HAP-1 (cell line): ENCODE measurements at places on chromosomes 3 and 15.

GRCh38 chr3:185796431-185797107, 28.3 kb downstream of the IGF2BP2 start:
- DNase-seq: no peak

GRCh38 chr3:56406826-56407515, 61.3 kb downstream of the ERC2 start:
- no peak for DNase-seq

GRCh38 chr3:99339222-99339621, 299.2 kb upstream of the COL8A1 start:
- DNase-seq: no peak

DNA sequence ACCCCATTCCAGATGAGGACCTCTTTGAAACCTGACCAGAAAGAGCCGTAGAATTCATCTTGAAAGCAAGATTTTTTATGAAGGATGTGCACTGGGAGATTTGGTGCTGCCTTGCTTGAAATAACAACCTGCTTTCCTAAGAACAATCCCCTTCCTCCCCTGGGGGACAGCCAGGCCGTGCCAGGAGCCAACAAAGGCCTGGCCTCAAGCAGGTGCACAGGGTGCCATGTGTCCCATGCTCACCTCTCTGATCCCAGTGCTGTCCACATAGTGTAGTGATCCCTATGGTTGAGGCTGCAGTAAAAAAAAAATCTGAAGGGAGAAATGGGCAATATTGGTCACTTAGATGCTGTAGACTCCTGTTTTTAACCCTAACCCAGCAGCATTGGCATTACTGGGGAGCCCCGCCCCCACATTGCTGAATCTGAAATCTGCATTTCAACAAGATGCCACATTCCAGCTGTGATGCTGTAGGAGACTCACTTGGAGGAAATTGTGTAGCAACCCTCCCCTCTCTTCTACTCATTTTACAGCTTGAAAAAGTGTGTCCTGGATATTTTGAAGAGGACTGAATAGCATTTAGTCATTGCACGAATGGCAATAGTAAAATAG, 171.2 kb downstream of the APBA2 start:
- no peak for DNase-seq

- no peak for DNase-seq
Observed at GRCh38 chr15:77772641-77773402, 140.1 kb upstream of the LINGO1 start.

- no peak for DNase-seq
Observed at GRCh38 chr3:11558411-11558903, 85.3 kb downstream of the VGLL4 start.

DNA sequence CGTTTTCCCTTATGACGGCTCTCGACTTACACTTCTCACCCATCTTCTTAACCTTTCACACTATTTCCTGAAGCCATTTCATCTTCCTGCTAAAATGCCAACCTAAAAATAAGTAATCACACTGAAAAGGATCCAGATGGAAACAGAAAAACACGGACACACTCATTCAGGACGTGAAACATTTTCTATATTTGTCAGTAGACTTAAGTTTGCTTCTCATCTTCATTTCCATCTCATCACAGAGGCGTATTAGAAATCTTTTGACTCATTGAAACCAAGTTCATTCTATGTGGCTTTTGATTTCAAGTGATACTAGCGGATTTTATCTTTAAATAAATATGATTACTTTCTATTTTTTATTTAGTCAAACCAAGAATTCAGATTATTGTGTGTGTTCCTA, 27.4 kb upstream of the DLG1 start:
- no peak for DNase-seq

DNA sequence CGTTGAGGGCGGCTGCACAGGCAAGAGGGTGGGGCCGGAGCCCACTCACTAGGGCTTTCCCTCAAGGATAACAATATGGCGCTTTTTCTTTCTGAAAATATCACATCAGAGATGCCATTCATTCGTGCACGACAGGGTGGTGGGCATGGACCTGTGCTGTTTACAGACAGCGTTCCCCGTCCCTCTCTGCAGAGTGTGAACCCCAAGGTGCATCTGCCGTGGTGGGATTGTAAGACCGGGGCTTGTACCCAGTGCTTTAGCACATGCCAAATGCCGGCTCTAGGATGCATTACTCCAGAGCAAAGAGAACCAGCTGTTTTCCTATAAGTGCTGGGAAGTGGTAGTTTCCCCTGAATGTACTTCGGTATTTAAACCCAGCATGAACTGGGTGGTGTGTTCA, 37.0 kb downstream of the CHDH start:
- no peak for DNase-seq

- no peak for DNase-seq
Observed at GRCh38 chr3:126512026-126512425, 5.5 kb downstream of the UROC1 start.

GRCh38 chr15:95469496-95470000, 861.0 kb upstream of the NR2F2 start:
- no peak for DNase-seq

DNA sequence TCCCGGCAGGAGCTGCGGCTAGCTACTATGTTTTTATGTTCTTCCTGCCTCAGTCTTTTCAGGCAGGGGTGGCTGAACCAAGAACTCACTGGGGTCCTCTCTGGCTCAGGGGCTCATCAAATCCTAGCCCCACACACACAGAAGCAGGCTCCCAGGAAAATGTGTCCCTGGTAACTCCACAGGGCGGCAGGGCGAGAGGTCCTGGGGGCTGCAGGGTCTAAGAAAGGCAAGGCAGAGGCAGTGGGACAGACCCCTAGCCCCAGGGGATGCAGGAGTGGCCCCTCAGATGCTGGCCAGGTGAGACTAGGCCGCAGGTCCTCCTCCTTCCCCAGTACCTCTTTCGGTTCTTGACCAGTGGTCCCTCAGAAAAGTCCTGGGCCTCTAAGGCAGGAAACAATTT, 48.9 kb downstream of the PTH1R start:
- no peak for DNase-seq

DNA sequence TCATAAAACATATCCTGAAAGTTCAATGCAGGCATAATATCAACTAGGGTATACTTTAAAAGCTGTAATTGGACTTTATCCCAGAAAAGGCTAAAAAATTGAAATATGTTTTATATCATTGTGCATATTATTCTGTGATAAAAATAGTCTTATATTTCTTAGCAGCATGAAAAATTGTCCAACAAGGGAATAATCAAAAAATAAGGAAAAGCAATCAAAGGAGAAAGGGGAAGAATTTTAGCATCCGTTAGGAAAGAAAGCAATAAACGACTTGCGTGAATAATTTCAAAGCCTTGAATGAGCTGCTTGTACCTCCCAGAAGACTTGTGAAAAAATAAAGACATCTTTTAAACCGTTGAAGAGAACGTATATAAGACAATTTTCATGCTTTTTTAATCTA, 1369.8 kb upstream of the GBE1 start:
- no peak for DNase-seq

DNA sequence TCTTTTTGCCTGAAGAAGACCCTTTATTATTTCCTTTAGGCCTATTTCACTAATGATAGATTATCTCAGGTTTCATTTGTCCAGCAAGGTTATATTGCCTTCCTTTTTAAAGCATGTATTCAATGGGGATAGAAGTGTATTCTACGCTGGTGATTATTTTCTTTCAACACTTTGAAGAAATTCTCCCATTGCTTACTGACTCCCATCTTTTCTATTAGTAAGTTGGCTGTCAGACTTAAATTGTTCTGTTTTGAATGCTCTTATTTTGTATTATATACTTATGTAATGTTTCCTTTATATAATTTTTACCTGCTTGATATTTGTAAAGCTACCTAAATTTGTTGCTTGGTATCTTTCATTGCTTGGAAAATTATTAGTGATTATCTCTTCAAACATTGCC, 445.1 kb upstream of the RASGRP1 start:
- no peak for DNase-seq

DNA sequence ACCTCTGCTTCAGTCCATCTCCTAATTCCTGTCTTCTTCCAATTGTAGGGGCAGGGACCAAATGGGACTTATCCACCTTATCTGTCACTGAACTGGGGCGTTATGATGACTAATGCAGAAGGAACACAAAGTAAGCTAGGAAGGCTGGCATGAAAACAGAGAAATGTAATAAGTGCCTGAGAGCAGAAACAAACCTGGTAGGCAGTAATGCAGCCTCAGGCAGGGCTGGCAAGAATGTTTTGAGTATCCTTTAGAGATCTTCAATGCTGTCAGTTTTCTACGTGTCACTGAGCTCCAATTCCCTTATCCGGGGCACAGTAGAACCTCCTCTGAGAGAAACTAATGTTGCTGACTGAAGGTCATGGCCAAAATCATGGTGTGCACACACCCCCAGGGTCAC, 246.2 kb upstream of the TBL1XR1 start:
- DNase-seq: no peak

- no peak for DNase-seq
Observed at GRCh38 chr3:120224237-120224636, 60.8 kb downstream of the GPR156 start.

GRCh38 chr3:44870375-44871061, 3.9 kb upstream of the TGM4 start:
- no peak for DNase-seq

GRCh38 chr3:166837535-166837934, 542.6 kb downstream of the ZBBX start:
- DNase-seq: no peak

DNA sequence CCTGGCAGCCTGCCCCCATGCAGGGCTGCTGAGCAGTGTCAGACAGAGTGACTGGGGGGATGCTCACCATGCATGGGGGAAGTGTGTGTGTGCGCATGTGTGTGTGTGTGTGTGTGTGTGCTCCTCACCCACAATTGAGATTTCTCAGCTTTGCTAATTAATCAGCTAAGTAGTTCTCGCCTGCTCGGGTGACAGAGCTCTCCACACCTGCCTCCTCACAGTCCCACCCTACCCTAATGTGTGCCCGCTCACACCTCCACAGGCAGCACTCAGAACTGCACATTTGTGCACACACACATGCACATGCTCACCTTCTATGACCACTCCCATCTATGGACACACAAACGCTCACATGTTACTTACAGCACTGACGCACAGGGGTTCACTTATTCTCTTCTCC, 37.3 kb downstream of the CACNA2D2 start:
- DNase-seq: no peak

DNA sequence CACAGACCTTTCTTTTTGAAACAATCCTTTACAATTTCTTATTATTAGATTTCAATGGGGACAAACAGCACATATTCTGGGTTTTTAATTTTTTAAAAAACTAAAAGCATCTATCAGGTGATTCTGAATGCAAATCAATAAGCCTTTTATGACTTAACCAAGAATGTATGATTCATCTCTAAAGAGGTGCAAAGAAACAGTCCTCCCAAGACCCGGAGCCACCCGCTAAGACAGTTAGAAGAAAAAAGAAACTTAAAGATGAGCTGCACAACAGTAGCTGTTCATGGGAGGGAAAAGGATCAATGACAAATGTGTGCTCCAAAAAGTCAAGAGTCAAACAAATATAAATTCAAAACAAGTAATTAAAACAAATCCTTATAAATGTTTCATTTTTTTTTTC, 319.5 kb downstream of the THSD4 start:
- DNase-seq: no peak

- DNase-seq: no peak
Observed at GRCh38 chr3:186258968-186259367, 103.1 kb downstream of the DGKG start.

DNA sequence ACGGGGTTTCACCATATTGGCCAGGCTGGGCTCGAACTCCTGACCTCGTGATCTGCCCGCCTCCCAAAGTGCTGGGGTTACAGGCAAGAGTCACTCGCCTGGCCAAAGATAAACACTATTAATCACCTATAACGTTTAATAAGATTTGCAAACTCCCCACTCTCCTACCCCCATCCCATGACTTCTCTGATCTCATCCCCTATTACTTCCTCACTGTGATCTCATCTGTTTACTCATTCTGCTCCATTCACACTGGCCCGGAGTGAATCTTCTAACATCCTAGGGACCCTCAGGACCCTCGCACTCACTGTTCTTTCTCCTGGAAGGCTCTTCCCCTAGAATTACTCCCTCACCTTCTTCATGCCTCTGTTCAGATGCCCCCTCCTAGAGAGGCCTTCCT, 78.9 kb downstream of the DGKG start:
- no peak for DNase-seq

- DNase-seq: no peak
Observed at GRCh38 chr3:29463304-29463703, 182.4 kb downstream of the RBMS3 start.

DNA sequence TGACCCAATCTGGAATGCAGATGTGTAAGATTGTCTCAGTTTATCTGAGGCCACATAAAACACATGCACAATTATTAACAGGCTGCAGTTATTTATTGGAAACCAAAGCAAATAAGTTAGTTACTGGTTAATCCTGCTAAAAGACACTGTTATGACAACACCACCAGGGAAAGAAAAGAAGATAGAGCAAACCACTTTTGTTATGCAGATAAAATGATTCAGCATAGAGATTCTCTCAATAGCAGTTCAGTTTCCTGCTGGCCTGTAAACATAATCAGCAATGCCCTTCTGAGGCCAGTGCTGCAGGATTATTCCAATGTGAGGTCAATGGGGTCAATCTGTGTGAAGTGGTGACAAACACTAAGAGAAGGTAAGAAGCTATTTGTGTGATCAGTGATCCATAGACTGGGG, 244.4 kb downstream of the ZBTB20 start:
- peak; percentile 87 for DNase-seq

- no peak for DNase-seq
Observed at GRCh38 chr15:26095710-26096330, 232.7 kb upstream of the ATP10A start.

- DNase-seq: no peak
Observed at GRCh38 chr15:93631958-93632618, 543.1 kb upstream of the RGMA start.

DNA sequence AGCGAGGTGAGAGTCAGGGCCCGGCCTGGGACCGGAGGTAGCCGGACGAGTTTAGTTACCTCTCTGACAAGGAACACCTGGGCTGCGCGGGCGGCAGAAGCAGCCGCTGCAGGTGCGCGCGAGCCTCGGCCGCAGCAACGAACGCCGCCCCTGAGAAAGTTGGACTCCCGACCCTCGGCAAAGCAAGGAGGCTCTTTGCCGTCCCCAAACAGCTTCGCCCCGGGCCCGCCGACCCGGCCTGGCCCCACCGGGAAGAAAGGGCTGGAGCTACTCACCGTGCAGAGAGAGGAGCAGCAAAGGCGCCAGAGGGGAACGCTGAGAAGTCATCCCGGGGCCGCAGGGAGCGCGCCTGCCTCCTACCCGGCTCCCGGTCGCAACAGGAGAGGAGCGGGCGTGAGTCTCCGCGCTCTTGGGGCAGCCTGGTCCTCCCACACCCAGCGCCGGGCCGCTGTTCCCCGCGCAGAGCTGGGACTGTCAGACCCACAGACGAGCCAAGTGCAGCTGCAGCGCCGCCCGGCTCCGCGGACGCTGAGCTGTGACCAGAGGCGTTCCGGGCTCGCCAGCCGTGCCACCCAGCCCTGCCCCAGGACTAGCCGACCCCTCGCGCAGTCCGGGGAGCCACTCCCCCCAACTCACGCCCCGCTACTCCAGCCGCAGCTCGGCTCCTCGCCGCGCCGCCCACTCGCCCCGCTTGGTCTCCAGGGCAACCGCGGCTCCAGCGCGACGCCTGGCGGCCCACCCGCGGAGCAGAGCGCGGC, at the start of gene IGSF11:
TSS of gene IGSF11 (minus strand) at position 591 of the 758 bp plus-strand sequence. CDS start at position 327, 264 bp downstream.
- DNase-seq: peak; percentile 87
